Hematopoietic multipotent progenitor cell treated with erythropoietin and hydrocortisone succinate and interleukin-3 and kit ligand, for 17 days (in vitro differentiated cells): ENCODE measurements at places on chromosomes 11 and 22.

GRCh38 chr11:77413850-77414460 lies 59.9 kb downstream of the PAK1 start:
- no peak for DNase-seq

- DNase-seq = no peak
Measured at GRCh38 chr11:106533046-106533445, 455.6 kb downstream of the AASDHPPT start.

DNA sequence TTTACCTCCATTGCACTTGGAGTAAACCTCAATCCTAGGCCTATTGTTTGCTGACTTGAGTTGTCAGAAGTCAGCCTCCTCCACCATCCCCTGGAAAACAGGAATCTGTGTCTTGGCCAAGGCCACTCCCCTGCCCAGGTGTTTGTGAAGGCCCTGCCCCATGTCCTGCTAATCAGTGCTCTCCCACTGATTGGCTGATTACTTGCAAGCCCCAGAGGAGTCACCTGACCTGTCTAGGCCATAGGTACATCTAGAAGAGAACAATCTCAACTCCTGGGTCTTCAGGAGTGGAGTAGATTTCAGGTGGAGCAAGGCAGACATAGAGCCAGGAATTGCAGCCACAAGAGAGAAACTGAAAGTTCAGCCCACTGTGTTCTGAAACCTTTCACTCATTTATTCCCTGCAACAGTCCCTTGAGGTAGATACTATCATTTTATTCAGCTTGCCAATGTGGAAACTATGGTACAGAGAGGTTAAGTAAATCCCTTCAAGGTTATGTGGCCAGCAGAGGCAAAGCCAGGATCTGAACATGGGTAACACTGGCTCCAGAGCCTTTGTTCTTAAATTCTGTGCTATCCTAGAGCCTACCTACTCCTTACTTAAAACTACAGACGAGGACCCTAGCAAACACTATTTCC lies 10.4 kb downstream of the OAF start:
- DNase-seq = no peak

- no peak for DNase-seq
Measured at GRCh38 chr11:126884594-126884993, 116.0 kb downstream of the KIRREL3 start.

DNA sequence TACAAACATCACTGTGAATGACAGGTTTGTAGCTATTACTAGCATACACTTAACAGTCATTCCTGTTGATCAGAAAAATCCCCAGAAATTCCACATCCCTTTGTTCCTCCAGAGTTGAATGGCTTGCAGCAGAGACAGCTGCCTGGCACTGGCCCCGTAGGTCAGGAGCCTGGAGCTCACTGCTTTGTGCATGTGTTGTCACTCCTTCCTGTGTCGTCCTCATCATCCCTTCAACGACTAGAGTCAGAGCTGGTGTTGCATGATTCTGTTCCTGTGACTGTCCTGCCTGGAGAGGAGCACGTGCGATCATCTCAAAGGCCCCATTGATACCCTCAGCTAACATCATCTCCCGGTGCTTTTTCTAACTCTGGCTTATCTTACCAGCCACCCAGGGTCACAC lies 58.3 kb downstream of the LDLRAD3 start:
- no peak for DNase-seq

GRCh38 chr11:119878990-119879389 lies 150.0 kb upstream of the NECTIN1 start:
- DNase-seq = no peak

DNA sequence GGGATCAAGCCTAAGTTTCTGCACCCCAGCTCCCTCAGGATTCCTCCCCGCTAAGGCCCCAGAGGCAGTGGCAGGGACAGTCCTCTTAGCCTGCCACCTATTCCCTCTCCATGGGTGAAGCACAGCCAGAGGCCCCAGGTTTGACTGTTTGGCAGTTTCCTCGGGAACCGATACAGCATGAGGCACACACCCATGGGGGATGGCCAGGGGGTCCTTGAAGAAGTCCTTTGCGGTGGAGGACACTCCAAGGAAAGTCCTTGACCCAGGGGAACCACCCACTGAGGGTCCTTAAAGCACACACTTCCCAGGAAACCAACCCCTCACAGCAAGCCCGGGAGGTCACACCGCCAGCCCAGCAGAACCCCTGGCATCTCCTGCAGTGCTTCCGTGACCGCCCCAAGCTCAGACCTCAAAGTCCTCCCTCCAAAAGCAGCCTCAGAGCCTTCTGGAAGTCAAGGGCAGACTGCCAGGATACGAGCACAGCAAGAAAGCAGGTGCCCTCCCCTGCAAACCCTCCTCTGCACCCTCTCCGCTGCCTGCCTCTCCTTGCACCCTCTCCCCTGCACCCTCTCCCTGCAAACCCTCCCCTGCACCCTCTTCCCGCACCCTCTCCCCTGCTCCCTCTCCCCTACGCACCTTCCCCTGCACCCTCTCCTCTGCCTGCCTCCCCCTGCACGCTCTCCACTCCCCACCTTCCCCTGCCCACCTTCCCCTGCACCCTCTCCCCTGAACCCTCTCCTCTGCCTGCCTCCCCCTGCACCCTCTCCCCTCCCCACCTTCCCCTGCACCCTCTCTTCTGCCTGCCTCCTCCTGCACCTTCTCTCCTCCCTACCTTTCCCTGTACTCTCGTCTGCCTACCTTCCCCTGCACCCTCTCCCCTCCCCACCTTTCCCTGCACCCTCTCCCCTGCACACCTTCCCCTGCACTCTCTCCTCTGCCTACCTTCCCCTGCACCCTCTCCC lies 1.4 kb downstream of the SIGIRR start:
- DNase-seq = no peak

GRCh38 chr22:48849219-48849912 lies 978.3 kb downstream of the BRD1 start:
- no peak for DNase-seq

- no peak for DNase-seq
Measured at GRCh38 chr11:126080161-126080941, 17.7 kb upstream of the CDON start.

GRCh38 chr11:71064702-71065515 lies 187.5 kb downstream of the SHANK2 start:
- DNase-seq = no peak

GRCh38 chr11:128734103-128734831 lies 40.4 kb downstream of the FLI1 start:
- no peak for DNase-seq

DNA sequence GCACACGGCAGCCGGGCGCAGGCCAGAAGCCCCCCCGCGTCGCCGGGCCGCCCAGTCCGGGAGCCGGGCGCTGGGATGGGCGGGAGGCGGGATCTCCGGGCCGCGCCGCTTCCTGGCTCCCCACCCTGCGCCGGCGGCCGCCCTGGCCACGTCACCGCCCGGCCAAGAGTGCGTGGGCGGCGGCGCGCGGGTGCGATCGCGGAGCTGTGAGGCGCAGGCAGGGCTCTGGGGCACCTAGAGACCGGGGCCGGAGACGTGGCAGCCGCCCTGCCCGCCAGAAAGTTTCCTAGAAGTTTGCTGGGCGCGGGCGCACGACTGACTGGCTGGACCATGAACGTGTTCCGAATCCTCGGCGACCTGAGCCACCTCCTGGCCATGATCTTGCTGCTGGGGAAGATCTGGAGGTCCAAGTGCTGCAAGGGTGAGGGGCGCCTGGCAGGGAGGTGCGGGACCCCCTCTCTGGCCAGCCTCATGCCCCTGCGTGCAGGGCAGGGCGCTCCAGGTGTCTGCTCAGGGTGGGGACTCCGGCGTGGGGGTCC lies at the start of gene KDELR3:
Gene KDELR3 (plus strand): TSS at position 193 of the 539 bp plus-strand sequence. CDS start 138 bp downstream, at position 331.
- no peak for DNase-seq

GRCh38 chr22:19632668-19633148 lies 81.6 kb upstream of the SEPTIN5 start:
- DNase-seq = no peak

DNA sequence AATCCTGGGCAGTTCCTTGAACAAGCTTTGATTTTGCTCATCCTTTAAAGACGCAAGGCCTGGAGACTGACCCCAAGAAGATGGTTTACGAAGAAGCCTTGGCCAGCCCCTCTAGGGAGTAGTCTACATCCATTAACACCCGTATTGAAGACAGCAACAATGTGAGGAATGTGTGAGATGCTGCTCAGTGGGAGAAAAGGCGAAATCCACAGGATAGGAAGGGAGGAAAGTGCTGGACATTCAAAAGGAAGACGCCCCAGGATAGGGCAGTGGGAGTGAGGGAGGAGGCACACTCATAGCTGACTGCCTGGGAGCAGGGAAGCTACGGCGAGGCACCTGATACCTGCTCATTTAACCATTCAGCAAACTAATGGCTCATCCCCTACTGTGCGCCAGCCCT lies 114.1 kb downstream of the RRAS2 start:
- no peak for DNase-seq

GRCh38 chr11:127994736-127995135 lies 592.6 kb downstream of the ETS1 start:
- no peak for DNase-seq

DNA sequence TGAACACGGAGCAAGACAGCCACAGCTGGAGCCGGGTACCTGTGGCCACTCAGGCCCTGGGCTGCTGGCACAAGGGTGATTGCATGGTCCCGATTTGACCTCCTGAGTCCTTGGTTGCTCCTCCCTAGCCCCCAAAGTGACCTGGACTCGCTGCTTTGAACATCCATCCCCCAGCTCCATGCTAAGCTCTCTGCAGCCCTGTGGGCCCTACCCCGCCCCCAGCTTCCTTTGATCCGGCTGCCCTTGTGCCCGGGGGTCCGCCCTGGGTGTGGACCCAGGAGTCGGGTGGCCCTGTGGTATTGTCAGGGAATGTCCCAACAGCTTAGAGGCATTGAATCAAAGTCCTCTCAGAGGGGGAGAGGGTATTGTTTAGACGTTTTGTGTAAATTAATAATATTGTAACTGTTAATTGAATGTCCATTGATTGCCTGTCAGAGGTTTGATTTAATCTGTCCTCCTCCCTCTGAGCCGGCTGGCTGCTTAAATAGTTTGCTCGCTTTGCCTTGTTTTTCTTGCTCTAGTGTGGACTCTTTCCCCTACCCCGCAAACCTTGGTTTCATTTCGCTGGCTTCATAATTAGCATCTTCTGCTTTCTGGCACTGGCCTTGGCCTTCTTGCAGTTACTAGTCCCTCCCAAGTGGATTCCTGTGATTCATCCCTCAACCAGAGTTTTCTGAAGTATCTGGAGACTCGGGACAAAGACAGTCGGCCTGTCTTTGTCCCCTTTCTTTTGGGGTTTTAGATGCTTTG lies 20.7 kb downstream of the GRIK4 start:
- DNase-seq = no peak

- DNase-seq = no peak
Measured at GRCh38 chr11:93025558-93026255, 56.3 kb downstream of the MTNR1B start.

DNA sequence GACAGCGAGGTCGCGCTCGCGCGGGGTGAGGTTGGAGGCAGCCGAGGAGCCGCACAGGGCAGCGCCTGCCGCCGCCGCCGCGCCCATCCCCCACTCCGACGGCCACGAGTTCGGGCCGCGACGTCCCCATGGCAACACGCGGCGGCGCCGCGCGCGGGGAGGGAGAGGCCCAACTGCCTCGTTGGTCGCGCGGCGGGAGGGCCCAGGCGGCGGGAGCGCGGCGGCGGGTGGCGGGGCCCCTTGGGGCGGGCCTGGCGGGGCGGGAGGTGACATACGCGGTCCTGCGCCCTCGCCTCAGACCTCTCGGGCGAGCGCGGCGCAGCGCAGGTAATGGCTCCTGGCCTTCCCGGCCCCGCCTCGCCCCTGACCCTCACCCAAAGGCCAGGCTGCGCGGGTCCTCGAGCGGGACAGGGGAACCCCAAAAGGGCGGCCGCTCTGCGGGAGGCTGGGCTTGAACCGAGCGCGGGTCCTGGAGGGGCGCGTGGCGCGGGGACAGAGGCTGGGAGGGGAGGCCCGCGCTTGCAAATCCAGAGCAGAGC lies at the start of gene DEUP1:
Gene DEUP1 (plus strand): TSS at position 297 of the 539 bp plus-strand sequence. CDS start 1,518 bp downstream, outside the sequence.
- no peak for DNase-seq

- no peak for DNase-seq
Measured at GRCh38 chr11:34311126-34311525, 46.7 kb downstream of the ABTB2 start.

DNA sequence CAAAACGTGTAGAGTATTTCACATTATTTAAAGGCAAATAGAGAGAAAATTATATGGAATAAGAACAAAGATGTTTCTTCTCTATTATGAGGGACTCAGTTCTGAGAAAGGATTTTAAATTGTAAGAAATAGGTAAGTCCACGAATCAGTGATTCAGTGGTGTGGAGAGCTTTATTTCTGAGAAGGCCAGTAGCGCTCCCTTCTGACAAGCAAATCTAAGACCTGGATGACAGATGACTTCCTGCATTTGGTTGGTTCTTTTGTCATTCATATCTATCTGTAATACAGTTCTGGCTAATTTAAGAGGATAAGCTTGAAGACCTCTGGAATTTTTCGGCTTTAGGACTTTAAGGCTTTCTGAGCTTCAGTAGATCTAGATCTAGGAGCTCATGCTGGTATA lies 7.0 kb downstream of the CD3E start:
- DNase-seq = no peak

DNA sequence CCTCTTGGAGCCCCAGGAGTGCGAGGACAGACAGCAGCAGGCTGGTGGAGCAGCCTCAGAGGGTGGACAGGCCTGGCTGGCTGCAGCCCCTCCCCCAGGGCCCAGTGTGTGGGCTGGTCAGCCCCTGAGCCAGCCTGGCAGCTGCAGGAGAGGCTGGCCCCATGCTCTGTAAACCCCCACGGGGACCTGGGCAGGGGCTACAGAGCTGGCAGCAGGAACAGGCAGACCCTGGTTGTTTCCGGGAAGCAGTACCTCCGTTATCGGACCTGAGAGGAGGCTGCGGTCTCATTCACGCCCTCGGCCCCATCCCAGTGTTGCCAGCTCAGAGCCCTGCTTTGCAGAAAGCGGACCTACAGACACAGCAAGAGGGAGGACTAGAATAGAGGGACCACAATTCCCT lies 38.5 kb upstream of the COMT start:
- DNase-seq = no peak

- DNase-seq = no peak
Measured at GRCh38 chr11:131896978-131897615, 526.7 kb downstream of the NTM start.

DNA sequence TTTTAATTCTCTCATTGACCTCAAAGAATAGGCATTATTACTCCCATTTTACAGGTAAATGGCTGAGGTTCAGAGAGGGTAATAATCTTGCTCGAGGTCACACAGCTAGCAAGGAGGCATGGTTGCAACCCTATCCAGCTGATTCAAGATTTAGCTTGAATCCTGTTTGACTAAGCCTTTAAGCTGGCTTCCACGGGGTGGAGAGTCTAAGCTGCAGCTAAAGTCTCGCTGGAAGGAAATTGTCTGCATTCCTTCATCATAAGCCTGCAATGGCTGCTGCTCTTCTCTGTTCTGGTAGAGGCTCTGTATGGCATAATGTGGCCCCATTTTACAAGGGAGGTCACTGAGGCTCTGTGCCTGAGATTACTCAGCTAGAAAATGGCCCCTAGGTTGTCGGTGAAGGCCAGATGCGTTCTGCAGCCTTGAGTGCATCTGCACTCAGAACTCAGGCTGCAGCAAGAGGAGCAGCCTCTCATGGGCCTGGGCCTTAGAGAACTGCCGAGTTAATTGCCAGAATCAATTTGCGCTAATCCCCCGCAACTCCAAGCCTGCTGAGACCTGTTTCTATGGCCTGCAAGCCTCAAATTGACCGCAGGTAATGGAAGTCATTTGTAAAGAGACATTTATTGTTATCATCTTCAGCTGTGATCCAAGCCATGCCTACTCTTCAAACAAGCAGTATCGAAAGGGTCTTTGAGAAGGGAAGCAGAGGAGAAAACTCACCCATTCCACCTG lies 44.1 kb upstream of the SEZ6L start:
- no peak for DNase-seq

- no peak for DNase-seq
Measured at GRCh38 chr11:112132737-112133136, 31.2 kb downstream of the IL18 start.
